ENCODE measurements at places on chromosomes 1 and 21.

DNA sequence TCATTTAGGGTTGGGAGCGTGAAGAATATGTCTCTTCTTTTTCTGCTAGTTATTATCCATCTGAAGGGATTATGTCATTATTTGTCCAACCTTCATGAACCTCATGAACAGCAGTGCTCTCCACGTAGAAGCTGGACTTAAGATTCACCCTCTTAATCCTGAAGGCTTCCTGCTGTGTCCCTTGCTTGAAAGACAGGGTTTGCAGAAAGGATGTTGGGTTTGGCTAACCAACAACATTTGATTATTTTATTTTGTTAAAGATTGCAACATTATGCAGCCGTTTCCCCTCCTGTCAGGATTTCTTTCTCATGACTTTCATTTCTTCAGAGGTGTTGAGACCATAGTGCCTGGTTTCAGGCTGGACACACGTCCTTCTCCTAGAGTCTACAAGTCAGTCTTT, 75.2 kb downstream of the NGF start:
- DNase-seq = no peak

DNA sequence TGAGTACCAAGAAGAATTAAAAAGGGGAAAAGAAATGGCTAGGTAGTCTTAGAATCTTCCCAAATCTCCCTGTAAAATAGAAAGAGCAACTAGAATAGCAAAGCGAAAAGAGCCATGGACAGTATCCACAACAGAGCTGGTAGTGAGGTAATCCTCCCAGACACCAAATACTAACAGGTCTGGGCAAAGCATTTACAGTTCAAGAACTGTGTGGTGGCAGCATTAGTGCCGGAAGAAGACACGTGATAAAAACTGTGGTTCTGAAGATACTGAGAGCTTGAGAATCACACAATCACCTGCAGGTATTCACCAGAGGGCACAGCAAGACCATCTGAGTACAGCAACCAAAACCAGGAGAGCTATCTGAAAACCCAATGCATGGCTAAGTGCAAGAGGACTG, 31.8 kb upstream of the OLIG2 start:
- no peak for DNase-seq

GRCh38 chr1:150516050-150516591, 569 bp downstream of the FALEC start:
- DNase-seq = peak; percentile 2

GRCh38 chr1:20964540-20965484, 177.7 kb upstream of the HP1BP3 start:
- no peak for DNase-seq

DNA sequence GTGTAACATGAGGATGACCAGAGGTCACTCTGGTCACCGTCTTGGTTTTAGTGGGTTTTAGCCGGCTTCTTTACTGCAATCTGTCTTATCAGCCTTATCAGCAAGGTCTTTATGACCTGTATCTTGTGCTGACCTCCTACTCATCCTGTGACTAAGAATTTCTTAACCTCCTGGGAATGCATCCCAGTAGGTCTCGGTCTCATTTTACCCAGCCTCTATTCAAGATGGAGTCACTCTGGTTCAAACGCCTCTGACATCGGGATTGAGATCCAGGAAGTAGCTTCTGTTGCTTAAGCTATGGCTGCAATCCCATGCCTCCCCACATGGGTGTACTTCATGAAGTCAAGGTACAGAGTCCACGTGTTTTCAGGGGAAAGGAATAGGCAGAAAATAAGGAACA, 19.9 kb downstream of the FMN2 start:
- DNase-seq = no peak

GRCh38 chr21:43824333-43825241, 35.2 kb downstream of the RRP1 start:
- no peak for DNase-seq

GRCh38 chr21:36628761-36629460, 70.0 kb upstream of the SIM2 start:
- DNase-seq = no peak

DNA sequence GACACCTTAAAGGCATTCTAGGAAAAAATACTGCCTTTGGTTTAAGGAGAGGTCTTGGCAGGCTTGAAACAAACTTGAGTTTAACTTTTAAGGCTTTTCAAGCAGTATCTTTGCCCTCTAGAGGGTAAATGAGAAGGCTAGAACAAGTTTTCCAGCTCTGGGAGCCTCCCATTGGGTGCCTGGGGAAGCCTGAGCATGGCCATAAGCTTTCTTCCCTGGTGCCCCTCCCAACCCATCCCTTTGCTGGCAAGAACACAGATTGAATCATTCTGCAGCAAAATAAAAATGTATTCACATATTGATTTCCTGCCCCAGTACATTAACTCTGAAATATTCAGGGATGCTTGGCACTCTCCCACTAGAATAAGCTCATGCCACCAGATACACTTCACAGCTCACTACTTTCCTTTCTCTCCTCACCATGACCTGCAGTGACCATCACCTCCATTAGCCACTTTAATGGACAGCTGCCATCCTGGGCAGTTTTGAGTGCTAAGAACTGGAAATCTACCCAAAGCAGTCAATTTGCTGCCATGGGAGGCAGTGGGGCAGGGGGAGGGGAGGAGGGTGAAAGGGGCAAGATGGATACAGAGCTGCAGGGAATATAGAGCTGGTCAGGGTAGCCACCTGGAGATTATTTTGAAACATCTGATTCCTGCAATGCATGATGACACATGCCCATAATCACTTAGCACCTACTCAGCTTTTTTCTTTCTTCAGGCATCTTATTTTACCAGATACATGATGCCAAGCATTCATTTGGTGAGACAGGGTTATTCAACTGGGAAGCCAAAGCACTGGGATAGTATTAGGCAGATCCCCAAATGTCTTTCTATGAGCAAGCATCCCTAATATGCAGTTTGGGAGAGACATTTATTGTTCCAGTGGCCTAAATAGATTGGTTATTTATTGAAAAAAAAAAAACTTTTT, 140.6 kb downstream of the SYT2 start:
- no peak for DNase-seq

DNA sequence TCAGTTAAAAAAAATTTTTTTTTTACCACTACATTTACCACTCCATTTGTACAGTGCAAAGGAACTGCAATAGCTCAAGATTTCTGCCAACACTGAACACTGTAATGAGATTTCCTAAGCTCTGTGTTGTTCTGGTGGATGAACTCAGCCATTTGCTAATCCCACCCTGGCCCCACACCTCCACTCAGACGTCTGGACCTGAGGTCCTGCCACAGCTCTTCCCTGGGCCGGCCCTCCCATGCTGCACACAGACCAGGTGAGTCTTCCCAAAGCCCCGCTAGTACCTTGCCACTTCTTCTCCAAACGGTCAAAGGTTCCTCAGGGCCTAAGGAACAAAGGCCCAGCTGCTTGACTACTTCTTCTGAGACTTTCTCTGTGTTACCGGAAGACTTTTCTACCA, 56.4 kb downstream of the SLC45A1 start:
- DNase-seq = no peak

GRCh38 chr1:55472784-55473183, 257.6 kb upstream of the USP24 start:
- DNase-seq = no peak

GRCh38 chr1:40312238-40313205, 4.6 kb downstream of the COL9A2 start:
- peak; percentile 28 for DNase-seq

DNA sequence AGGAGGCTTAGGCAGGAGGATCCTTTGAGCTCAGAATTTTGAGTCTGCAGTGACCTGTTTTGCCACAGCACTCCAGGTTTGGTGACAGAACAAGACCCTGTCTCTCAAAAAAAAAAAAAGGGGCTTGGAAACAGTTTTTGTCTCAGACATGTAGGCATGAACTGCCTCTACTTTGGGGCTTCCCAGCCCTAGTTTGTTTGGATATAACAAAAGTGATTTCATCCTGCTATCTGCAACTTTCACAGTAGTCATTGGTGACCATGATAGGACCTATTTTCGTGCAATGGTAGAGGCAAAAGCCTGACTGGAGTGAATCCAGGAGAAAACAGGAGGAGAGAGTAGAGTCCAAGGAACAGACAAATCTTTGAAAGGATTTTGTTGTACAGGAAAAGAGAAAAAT, 20.3 kb upstream of the EVI5 start:
- DNase-seq = no peak

All from CD4-positive, alpha-beta T cell treated with Interleukin-2 at 100 ng/mL for 4 hours (primary cell).